ENCODE measurements at places on chromosomes 2 and 18. TPM values are rescaled to one million over a fixed set of nuclear protein-coding genes. Genes with fewer than 3 reads are reported as not detected.
A peak's percentile ranks its signal among the peaks of the same experiment; 100 is the strongest.

Gene UBE2F
- 85.5 TPM for total RNA-seq

Gene LHCGR
- total RNA-seq, result not detected

GRCh38 chr18:24630346-24630880, 170.0 kb downstream of the HRH4 start:
- DNase-seq, result no peak

- no peak for DNase-seq
Measured at GRCh38 chr2:72917138-72917876, at the start of gene EMX1. Gene EMX1 (plus strand): TSS chr2:72917519. CDS start chr2:72917853, 334 bp downstream.

- no peak for DNase-seq
Measured at GRCh38 chr2:241358470-241358869, 2.4 kb downstream of the FARP2 start.

DNA sequence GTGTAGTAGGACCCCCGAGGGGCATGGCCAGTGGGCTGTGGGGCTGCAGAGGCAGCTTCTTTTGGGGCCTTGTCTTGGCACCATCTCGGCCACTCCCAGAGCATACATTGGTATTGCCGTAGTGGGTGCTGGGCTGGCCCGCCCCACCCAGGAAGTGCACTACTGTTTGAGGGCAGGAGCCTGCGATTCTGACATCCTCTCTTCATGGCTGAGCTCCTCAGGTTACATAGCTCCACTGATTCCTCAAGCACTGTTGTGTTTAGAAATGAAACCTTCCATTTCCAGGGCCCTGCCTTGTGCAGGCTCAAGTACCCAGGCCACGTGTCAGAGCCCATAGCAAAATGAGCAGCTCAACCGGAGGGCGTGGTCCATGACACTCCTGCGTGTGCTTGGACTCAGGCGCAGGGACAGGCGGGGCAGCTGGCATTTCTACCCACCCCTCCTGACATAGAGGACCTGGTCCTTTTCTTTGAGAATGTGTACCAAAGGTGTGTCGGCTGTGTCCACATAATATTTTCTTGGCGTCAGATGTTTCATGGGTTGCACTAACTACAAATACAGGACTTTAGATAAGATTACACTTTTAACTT, 67.9 kb downstream of the DGKD start:
- DNase-seq, result no peak

DNA sequence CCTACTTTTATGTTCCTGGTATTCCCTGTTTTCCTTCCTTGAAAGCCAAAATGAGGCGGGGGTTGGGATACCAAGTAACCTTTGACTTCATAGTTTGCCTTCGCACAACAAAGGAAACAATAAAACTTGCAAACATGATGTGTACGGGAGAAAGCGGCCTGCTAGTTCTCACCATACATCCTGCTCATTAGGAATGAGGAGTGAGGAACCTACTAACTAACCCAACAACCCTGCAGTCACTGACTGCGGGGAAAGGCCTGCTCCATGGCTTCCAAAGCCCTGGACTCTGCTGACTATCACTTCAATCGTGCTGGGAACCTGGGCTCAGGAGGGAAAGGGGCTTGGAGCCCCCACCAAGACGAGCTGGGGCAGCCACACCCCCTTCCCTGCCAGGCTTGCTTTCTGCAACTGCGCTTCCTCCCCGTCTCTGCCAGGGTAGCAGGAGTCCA, 24.2 kb downstream of the RPL31 start:
- no peak for DNase-seq

DNA sequence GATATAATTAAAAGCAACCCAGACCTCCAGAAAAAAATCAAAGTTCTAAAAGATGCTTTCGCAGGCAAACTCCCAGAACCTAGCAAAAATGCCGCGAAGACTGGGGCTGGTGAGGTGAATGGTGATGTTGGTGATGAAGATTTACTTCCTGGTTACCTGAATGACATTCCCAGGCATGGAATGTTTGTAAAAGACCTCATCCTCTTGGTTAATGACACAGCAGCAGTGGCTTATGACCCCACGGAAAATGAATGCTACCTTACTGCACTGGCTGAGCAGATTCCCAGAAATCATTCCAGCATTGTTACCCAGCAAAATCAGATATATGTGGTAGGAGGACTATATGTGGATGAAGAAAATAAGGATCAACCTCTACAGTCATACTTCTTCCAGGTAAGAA, 994 bp downstream of the KLHL41 start:
- no peak for DNase-seq

GRCh38 chr2:223916181-223916920, 28.8 kb downstream of the WDFY1 start:
- DNase-seq, result no peak

Gene NAT8
- total RNA-seq, result not detected

DNA sequence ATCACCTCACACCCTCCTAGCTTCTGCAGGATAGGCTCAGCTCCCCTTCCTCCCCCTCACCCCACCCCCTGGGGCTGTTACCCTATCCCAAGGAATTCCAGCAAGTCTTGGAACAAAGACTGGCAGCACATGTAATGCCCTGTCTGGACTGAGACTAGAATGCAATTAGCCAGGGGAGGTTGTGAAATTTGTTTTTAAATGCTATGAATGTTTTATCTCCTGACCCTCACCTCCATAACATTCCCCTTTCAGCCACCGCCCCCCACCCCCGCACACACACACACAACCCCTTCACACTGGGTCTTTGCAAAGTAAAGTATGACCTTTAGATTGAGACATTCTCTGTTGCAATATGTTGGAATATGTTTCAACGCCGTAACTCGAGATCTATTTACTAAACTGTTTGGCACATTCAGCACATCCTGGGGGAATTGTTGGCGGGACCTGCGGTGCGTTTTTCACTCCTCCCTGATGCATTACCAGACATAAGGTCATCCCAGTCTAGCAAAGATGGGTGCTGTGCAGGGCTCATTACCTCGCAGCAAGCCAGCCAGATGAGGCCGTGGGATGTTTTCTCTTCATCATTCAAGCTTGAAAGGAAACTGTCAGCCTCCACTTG, 290.7 kb upstream of the SLC14A2 start:
- peak; percentile 72 for DNase-seq

- no peak for DNase-seq
Measured at GRCh38 chr2:117936871-117937428, 76.9 kb downstream of the CCDC93 start.

- no peak for DNase-seq
Measured at GRCh38 chr2:64376926-64377325, 77.0 kb upstream of the LGALSL start.

Gene CBLN2
- not detected for total RNA-seq

DNA sequence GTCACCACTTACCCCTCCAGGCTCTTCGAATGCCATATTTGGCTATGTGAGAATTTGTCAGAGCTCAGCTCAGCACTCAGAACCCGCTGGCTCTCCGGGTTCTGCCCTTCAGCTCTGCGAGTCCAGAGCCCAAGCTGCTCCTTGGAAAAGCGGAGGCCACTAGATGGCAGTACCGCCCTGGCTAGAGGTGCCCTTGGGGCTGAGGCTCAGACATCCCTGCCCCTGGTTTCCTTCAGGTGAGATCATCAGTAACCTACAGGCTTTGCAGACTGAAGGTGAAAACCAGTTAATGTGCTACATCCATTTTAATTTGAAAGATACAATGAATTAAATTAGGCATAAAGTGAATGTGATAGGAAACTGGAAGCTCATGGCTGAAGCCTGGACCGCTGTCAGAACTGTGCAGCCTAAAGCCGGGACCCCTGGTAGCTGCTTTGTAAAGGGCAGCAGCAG, 285.6 kb downstream of the AGAP1 start:
- no peak for DNase-seq

Gene SLC38A11
- total RNA-seq, result not detected

DNA sequence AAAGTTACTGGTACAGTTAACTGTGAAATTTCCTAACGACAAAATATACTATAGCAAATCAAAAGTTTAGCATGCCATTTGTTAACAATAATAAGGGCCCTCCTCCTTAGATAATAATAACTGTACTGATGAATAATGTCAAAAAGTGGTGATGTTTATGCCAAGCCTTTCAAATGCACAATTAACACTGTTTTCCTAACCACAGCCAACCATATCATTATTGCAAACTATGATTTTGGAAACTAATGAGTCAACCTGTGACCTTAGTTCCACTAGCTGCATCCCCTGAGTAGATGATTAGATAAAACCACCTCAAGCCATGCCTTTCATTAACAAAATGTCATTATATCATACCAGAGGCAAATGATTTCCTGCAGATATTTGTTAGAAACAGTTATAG, 25.1 kb upstream of the GPR75 start:
- DNase-seq, result no peak

DNA sequence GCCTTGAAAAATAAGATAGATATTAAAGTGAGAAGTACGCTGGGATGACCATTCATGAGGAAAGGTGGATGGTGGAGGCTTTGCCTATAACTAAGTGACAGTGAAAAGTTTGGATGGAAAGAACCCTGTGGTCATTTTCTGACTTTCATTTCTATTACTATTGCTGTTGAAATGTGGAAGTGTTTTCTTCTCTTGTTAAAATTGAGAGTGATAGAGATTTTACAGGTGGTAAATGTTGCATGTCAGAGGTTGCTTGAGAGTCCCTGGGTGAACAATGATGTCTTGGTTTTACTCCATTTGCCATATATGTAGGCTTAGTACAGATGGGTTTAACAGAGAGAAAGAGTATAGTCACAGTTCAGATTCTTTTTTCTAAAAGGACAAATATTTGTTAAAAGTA, 18.4 kb downstream of the NCOA1 start:
- no peak for DNase-seq

DNA sequence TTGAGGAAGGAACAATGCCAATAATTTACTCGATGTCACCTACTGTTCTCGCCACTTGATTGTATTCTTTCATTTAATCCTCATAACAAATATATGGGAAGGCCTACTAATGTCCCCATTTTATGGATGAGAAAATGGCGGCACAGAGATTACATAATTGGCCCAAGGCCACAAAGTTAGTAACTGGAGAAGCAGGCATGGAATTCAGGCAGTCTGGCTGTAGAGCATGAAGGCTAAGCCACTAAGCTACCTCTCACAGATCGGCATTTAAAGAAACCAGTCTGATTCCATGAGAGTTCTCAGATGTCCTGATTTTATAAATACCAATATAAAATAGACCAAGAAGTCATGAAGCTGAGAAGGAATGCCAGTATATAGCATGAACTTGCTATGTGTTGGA, 121.8 kb upstream of the EPAS1 start:
- DNase-seq, result no peak

DNA sequence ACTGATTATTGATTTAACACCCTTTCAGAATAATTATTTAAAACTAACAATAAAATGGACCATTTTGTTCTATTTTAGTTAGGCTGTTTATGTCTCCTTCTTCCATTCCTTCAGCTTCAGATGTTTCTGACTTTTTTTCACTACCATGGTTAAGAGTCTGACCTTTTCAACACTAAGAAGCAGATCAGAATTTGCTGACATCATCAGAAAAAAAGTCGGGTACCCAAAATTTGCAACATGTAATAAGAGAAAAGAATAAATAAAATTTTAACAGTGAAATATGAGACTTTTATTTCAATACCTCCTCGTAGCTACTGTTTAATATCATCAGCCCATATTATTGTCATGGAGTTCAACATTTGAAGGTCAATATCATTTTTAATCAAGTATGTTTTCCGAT, 1158.3 kb downstream of the RPIA start:
- DNase-seq, result no peak

Gene FAP
- total RNA-seq, result 0.14 TPM
